ENCODE measurements at places on chromosomes 4 and X.

DNA sequence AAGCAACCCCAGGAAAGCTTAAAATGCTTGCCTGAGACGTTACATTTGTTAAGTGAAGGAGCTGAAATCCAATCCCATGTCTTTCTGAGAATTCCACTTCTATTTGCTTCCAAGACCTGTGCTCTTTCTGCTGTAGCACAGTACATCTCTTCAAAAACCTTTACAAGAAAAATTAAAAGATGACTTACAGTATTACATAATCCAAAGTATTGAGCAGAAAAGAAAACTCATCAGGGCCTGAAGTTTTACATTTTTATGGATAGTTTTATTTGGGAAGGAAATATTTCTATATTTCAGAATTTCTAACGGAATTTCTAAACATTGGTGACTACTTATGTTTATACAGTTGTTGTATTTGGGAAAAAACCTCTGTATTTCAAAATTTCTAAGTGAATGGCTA lies 276.3 kb downstream of the TENM3 start:
- DNase-seq = no peak

GRCh38 chr4:72661830-72662229 lies 92.8 kb upstream of the ADAMTS3 start:
- DNase-seq = no peak

DNA sequence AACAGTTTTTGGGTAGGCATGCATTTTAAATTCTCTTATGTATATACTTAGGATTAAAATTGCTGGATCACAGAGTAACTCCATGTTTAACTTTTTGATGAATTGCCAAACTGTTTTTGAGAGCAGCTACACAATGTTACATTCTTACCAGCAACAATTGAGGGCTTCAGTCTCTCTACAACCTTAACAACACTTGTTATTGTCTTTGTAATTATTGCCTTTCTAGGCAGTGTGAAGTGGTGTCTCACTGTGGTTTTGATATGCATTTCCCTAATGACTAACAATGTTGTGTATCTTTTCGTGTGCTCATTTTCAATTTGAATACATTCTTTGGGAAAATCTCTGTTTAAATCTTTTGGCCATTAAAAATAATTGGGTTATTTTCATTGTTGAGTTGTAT lies 17.3 kb upstream of the F11 start:
- DNase-seq = no peak

DNA sequence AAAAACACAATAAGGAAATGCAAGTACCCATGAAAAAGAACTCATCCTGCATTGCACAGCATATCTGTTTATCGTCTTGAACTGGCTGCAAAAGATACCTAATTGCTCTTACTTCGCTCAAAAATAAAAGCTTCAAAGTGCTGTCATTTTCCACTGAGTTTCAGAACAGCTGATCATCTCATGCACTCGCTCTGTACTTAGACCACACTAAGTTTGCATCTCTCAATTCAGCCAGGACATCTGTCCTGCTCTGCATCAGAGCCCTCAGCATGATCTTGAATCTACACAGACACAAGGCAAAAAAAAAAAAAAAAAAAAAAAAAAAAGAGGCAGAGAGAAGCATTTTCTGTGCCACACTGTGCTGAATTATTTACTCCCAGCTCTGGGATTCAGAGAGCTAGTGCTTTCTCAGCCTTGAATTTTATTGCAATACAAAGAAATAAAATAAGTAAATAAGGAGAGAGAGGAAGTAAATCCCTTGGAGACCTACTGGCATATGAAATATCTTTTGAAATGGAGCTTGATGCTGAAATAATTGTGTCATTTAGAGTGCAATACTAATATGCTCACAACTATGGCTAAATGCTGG lies 81.3 kb downstream of the PPP1R2C start:
- no peak for DNase-seq

DNA sequence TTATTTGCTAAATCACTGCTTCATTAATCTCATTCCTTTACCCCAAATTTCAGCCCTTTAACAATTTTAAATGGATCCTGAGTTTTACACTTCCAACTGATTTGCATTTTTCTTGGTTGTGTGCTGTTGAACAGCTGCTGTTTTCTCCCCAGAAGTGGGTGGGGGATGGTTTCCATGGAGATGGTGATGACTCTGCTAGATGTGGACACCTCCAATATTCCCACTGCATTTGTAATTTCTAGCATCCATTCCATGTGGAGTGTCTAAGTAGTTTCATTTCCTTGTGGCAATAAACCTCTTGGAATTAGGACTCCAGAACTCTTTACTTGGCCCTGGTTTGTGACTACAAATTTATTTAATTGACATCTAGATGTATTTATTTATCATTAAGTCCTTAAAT lies 330.4 kb downstream of the GBA3 start:
- no peak for DNase-seq

DNA sequence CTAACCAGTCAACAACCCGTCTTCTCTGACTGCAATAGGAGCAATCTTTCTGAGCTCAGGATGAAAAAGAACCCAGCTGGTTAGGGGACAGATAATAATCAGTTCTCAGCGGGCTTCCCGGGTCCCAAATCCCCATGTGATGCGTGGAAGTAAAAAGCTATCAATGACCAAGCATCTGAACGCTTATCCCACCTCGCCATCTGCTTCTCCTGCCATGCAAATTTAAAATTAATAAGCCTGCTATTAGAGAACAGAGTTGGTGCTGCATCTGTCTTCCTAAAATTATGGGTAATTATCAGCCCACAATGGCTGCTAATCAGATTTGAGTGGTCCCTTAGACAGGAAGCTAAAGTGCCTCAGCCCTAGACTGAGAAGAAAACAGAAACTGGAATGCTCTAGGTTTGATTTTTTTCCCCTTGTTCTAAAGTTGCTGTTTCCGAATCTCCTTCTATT lies 37.5 kb downstream of the AFAP1 start:
- no peak for DNase-seq

- no peak for DNase-seq
These were observed 300.2 kb downstream of the FBXW7 start for GRCh38 chr4:152235718-152236117.

GRCh38 chr4:38724475-38724808 lies 58.3 kb downstream of the TLR10 start:
- DNase-seq = no peak

DNA sequence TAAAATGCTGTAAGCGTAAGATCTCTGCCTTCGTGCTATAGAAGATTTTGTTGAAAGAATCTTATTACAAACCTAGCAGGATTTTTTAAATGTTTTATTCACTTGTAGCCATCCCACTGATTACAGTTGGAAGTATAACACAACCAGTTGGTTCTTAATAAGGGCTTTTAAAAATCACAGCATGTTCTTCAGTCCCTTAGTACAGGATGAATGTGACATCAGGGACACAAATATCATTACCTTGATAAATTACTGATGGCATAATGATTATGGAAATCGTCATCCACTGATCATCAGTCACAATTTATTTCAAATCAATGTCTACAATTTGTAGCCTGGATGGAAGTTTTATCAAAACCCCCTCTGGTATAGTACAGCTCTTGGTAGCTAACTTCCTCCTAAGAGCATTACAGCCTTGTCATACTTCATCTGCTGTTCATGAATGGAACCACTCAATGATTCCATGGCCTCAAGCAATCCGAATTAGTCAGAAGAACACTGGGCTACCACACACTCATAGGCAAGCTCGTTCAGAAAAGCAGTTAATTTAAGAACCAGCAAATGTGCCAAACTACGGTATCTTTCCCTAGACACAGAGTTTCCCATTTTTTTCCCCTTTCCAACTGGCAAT lies 389.2 kb upstream of the TENM3 start:
- no peak for DNase-seq

- no peak for DNase-seq
These were observed 10.2 kb upstream of the TMEM156 start for GRCh38 chr4:39042366-39042765.

DNA sequence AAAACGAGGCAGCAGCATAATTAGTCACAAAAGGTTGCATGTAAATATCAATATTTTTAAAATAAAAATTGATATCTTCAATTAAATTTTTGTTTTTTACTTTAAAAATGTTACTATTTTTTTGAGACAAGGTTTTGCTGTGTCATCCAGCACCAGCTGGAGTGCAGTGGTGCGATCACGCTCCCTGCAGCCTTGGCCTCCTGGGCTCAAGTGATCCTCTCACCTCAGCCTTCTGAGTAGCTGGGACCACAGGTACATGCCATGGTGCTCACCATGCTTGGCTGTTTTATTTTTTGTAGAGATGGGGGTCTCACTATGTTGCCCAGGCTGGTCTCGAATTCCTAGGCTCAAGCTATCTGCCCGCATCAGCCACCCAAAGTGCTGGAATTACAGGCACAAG lies 96.8 kb upstream of the FRAS1 start:
- DNase-seq = no peak

GRCh38 chr4:997375-998071 lies 4.3 kb upstream of the SLC26A1 start:
- no peak for DNase-seq

- DNase-seq = no peak
These were observed 196.8 kb upstream of the ATP6AP2 start for GRCh38 chrX:40383969-40384368.

DNA sequence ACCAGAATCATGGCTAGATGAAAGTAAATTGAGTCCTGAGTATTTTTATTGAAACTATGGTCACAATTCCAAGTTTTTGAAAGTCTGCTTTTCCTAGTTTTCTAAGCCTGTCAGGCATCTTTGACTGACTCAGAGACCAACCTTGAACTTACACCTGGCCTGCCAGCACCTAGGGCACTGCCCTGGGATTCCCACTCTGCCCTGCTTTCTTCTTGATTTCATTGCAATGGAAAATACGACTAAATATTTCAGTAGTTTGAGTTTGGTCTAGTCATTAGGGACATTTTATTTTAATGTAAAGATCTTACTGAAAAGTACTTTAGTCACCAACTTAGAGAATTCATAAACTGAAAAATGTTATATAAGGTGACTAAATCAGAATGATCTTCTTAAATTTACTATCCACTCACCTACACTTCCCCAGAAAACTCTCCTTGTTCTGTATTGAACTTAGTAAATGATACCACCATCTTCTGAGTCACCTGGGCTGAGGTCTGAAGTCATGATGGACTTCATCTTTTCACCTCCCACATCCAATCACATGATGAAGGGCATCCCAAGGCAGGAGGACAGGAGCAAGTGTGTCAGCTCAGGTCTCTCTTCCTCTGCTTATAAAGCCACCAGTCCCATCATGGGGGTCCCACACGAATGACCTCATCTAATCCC lies 11.6 kb upstream of the PYURF start:
- DNase-seq = peak; percentile 37

- no peak for DNase-seq
These were observed 207.2 kb downstream of the FGF13 start for GRCh38 chrX:138504273-138504672.

GRCh38 chrX:141133272-141133671 lies 43.7 kb downstream of the LDOC1 start:
- no peak for DNase-seq

- DNase-seq = no peak
These were observed 31.0 kb upstream of the SLC25A4 start for GRCh38 chr4:185112104-185112503.

DNA sequence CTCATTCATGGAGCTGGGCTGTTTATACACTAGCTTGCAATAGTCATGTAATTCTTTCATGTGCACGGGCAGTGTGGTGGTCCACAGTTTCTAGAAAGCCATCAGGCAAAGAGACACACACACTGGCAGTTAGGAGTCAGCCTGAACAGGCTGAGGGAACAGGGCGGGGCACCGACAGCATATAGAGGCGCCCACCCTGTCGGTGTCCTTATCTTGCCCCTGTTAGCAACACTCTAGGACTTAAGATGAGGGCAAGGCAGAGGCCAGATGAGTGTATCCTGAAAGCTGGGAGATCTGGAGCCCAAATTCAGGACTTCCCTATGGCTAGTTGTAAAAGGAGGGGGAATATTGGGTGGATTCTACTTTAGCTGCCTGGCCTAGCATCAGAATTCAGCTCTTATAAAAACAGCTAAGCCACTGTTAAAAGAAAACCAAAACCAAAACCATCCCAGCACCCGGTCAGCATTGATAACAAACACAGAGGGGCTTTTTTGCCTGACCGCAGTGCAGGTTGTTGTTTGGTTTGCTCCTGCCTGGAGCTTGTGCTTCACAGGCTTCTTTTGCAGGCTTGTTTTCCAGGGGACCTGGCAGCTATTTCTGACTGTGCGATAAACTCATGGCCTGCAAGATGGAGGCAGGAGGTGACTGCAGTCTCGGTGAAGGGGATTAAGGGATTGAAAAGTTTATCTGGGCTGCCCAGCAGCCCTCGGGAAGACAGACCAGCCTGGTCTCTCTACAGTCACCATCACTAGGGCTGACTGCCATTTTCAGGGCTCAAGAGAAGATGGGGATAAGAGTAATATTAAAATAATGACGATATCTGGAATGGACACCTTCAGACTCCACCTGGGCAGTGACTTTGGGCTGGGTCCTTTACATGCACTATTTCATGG lies 638.9 kb downstream of the MID1IP1 start:
- peak; percentile 43 for DNase-seq

DNA sequence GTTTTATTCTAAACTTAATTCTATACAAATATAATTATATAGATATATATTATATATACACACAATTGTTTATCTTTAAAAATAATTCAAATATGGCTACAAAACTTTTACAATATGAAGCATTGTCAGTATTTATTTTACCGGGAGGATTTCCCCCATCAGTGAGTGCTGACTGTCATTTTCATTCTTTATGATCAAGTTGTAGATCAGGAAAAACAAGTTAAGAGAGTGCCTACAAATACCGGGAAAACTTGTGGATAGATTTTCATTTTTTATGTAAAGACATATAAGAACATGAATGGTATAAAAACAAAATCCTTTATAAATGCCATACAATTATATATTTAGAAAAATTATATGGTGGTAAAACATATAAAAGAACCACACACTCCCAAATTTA lies 37.8 kb downstream of the CLCN3 start:
- no peak for DNase-seq

DNA sequence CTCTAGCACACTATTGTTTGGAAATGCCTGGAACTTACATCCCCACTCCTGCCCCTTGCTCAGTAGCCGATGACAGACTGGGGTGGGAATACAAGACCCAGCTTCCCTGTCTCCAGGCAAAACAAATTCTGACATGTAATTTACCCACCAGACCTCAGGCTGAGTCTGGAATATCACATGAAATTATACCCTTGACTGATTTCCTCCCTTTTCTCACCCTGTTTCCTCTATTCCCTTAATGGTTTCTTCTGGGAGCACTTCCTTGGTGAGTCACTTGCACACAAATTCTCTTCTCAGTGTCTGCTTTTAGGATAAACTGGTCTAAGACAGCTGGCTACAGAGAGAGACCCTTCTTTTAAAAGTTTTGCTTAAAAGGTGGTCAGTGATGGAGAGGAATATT lies 65.8 kb upstream of the DIPK2B start:
- DNase-seq = no peak

DNA sequence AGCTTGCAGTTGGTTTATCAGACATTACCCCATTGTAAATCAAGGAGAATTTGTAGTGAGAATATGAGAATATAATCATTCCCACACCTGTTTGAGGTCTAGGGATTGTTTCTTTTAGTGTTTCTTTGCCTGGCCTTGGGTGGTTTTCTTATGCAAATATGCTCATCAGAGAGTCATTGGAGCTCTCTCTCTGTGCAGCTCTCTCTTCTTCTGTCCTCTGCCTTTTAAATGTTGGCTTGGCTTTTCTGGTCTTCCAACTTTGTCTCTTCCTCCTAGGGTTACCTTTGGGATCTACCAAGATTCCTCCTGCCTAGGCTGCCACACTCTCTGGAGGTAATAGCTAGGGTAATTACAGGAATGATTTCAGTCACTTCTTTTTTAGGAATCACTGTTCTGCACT lies 102.3 kb upstream of the ARSJ start:
- no peak for DNase-seq

Data from stimulated activated CD8-positive, alpha-beta memory T cell treated with anti-CD3 and anti-CD28 coated beads, Interleukin-4, amount 100 ng/mL, for 48 hours (primary cell).